Stimulated activated CD8-positive, alpha-beta memory T cell treated with anti-CD3 and anti-CD28 coated beads, Interleukin-4, amount 100 ng/mL, for 1 hour (primary cell): ENCODE measurements at places on chromosomes 3 and 15.

DNA sequence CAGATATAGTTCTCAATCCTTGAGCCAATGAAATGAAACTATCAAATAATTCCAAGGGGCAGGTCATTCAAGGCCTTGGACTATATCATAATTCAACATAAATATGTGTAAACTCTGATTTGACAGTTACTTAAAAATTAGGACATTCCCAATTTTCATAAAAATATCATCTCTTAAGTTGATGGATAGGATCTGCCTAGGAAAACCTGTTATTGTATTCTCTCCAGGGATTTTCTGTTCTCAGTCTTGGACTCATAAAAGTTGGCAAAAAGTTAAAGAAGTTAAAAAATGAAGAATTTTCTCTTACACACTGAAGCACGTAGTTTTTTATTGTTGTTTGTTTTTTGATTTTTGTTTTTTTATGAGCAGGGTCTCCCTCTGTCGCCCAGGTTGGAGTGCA lies 109.0 kb downstream of the TP63 start:
- no peak for DNase-seq

- DNase-seq, result no peak
Measured at GRCh38 chr3:33758864-33759263, 39.6 kb upstream of the PDCD6IP start.

DNA sequence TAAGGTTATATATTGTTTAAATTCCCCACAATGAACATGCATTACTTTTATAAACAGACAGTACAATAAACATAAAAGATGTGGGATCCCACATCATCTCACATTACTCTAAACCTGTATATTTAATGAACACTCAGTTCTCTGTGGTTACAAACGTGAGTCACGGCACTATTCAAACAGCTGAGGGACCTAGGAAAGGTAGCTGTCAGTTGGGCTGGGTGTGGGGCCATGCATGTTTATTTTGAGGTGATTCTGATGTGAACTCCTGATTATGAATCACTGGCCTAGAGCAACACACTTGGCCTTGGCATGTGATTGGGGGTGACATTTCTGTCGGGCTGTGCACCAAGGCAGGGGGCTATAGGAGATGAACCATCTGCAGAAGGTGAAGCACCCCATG lies 147.6 kb upstream of the HACD2 start:
- DNase-seq, result no peak

DNA sequence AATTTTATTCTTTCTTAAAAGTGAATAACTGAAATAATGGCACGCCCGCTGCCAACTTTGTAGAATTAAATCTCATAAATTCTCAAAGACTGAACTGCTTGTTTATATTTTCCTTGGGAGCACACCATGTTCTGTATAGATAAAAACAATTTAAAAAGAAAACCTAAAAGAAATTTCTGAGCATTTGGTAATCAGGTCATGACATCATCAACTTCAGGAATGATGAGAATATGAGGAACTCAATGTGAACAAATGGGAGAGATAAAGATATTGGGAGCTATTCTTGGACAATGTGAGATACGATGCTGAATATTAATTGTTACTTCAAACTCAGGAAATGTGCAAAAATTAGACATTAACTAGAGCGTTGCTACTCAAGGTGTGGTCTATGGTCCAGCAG lies 10.0 kb upstream of the VGLL3 start:
- DNase-seq, result no peak

DNA sequence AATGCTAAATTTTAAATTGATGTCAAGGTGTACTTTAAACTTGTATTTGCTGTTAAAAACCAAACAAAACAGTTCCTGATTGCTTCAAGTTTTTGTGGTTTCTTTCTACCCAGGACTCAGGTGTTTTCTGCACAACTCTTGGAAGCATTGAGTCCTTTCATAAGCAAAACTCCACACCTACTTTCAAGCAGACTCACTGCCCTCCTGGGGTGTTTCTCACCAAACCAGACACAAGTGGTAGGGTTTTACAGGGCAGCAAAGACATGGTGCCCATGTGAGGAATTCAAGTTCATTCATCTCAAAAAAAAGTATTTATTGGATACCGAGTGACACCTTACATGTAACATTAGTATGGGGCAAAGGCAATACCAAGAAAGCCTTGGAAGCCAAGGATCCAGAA lies 146.7 kb upstream of the BNIP2 start:
- DNase-seq, result no peak

- no peak for DNase-seq
Measured at GRCh38 chr3:170033489-170033888, 4.3 kb upstream of the GPR160 start.

- DNase-seq, result no peak
Measured at GRCh38 chr15:39455471-39455991, 125.3 kb upstream of the THBS1 start.

DNA sequence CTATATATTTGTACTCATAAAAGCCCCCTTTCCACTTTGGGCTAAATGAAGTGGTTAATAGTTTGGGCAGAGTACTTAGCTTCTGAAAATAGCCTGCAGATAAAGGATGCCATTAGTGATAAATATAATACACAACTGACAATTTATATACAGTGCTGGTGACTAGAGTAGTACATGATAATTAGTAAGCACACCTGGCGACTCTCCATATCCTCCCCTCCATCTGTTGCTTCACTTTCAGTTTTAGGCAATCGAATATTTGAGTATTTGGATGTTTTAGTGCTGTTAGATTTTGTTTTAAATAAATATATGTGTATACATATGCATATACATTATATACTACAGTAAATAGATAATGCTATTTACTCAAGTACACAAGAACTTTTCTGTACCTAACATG lies 35.9 kb upstream of the CHMP2B start:
- DNase-seq, result no peak

- no peak for DNase-seq
Measured at GRCh38 chr3:139933766-139934165, 1.2 kb upstream of the CLSTN2 start.

DNA sequence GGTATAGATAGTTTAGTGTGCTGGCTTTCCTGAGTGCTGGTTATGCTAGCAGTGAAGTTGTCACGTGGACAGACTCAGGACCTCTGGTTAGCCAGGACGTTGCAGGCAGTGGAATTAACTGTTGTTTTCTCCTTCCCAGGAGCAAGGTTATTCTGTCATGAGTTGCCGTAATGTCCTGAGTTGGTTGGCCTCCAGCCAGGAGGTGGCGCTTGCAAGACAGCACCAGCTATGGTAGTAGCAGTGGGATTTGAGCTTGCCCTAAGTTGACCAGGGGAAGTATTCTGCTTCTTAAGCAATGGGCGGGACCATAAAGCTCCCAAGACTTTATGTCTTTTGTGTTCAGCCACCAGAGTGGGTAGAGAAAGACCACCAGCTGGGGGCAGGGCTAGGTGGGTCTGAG lies 240.7 kb upstream of the DNAJC19 start:
- DNase-seq, result no peak

DNA sequence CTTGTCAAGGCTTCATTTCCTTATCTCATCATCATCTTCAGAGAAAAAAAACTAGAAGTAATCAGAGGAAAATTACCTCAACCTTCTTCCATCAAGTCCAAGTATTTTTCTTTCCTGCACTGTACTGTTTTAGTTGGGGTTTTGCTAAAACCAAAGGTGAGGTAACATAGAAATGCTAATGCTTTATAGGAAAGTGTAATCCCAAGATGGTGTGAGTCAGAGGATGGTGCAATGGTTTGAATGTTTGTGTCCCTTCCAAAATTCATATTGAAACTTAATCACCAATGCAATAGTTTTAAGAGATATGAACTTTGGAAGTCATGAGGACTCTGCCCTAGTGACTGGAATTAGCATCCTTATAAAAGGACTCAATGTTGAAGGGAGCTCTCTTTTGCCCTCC lies 79.5 kb downstream of the KBTBD8 start:
- no peak for DNase-seq

GRCh38 chr3:38811822-38812221 lies 4.2 kb downstream of the SCN10A start:
- DNase-seq, result no peak

- DNase-seq, result no peak
Measured at GRCh38 chr15:88661041-88661700, 22.4 kb downstream of the ISG20 start.

- DNase-seq, result no peak
Measured at GRCh38 chr3:124410471-124410870, 319.8 kb upstream of the UMPS start.

GRCh38 chr3:122052968-122053367 lies 2.2 kb upstream of the CD86 start:
- DNase-seq, result no peak

DNA sequence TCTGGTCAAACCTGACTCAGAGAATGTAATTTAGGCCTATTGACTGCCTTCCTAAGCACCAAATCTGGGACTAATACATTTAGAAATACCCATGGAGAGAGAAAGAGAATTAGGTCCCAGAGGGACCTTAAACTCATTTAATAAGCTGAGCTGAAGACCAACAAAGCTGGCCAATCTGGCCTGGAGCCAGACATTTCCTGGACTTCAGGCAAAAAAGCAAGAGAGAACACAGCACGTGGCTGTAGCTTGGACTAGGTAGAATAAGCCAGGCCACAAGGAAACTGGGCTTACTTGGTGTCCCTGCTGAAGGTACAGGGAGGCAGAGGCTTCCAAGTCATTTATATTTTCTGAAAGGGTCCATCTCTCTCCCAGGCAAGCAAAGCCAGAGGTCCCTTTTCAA lies 88.1 kb downstream of the RTP4 start:
- no peak for DNase-seq
